T-cell (primary cell): ENCODE measurements at places on chromosomes 2 and 18. TPM values are rescaled to one million over a fixed set of nuclear protein-coding genes. Genes with fewer than 3 reads are reported as not detected.

The IL18RAP gene
- 9.9 TPM for total RNA-seq

The GALM gene
- 15.6 TPM for total RNA-seq

GRCh38 chr2:64922482-64923384 is 66.5 kb upstream of the SLC1A4 start:
- no peak for DNase-seq

The NRP2 gene
- 0.93 TPM for total RNA-seq

DNA sequence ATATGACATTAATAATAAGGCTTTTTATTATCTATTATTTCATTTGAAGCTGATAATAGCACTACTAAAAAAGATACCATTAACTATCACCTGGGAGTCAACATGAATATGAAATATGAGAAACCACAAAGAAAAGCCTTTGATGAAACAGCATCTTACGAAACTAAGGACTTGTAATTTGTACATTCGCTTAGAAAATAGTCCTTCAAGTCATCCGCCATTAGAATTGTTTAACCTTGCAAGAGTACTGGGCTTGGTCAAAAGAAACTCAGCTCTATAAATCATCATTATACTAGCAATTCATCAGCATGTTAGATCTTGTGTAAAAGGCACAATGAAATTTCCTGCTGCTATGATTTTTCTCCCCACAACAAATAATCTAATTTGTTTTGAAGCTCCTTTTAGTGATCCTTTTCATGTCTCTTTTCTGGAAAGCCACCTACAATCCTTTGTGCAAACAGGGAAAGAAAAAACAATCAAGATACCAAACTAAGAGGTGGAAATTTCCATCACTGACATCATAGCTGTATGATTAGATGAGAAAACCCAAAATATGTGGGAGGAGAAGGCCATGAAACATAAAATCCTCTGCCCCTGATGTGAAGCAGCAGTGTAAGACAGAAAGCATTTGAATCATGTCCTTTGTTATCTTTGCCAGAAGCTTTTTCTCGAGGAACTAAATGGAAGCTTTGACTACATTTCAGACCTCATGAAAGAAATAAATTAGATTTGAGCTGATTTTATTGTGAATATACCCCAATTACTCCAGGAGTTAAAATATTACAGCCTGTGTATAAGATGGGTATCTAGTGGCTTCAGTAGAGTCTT is 31.2 kb downstream of the SCN9A start:
- no peak for DNase-seq

GRCh38 chr2:219918944-219919343 is 291.5 kb downstream of the SLC4A3 start:
- DNase-seq = no peak
